IPS DF 6.9 (cell line): ENCODE measurements at places on chromosomes 5 and 9.

DNA sequence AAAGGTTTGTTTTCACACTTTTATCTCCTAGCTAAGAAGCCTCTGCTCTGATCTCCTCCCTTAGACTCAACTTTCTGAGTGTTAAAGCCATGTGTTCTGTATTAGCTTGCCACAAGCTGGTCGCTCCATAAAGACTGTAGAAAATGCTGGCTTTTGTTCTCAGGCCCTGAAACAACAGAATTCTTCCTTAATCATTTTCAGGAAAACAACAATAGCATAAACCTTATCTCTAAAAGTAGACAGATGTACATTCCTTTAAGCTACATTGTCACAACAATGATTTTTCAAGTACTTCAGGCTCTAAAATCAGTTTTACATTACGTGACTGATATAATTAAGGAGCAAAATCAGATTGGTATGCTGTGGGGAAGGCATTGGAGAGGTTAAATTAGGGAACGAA, 41.9 kb downstream of the VCAN start:
- no peak for DNase-seq

DNA sequence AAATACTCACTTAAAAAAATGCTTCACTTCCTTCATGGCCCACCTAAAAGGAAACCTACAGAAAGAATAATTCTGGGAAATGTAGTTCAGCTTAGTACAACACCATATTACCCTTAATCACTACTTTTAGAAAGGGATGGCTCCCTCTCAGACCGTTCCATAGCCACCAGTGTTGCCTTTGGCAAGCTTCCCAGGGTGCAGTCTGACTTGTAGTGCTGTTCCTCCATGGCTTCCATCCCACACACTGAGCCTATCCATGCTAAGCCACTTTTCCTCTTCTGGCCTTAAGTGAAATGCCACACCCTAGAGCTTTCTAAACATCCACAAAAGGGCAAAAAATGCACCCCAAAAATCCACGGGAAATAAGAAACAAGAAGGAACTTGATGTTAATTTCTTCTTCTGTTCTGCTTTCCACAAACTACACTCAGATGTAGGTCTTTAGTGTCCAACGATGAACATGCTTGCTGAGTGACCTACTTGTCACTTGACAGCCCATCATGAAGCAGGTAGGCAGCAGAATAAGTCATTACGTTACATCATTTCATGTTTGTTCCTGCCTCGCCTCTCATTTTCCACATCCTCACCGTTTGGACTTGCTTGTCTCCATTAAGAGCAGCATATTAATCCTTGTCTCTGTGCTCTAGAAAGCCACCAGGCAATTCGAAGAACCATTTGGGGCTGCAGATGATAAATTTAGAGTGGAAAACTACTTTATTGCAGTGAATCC, 391.1 kb upstream of the GRAMD2B start:
- no peak for DNase-seq

DNA sequence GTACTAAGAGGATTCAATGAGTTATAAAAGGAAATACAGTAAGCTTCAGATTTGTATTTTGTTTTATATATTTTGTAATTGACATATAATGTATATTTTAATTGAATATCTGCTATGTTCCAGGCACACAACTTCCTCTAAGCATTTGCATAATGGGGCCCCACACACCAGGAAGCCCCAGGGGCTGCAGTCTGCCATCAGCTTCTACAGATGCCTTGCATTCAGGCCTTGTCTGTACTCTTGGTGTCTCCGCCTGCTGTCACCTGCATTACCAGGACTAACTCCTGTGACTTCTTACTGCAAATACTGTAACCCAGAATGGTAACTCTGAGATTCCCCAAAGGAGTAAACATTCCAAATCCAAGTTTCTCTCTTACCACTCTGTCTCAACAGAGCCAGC, 20.6 kb downstream of the ARL15 start:
- no peak for DNase-seq

- DNase-seq: no peak
Measured at GRCh38 chr5:141155540-141156374, 5.9 kb downstream of the PCDHB6 start.

DNA sequence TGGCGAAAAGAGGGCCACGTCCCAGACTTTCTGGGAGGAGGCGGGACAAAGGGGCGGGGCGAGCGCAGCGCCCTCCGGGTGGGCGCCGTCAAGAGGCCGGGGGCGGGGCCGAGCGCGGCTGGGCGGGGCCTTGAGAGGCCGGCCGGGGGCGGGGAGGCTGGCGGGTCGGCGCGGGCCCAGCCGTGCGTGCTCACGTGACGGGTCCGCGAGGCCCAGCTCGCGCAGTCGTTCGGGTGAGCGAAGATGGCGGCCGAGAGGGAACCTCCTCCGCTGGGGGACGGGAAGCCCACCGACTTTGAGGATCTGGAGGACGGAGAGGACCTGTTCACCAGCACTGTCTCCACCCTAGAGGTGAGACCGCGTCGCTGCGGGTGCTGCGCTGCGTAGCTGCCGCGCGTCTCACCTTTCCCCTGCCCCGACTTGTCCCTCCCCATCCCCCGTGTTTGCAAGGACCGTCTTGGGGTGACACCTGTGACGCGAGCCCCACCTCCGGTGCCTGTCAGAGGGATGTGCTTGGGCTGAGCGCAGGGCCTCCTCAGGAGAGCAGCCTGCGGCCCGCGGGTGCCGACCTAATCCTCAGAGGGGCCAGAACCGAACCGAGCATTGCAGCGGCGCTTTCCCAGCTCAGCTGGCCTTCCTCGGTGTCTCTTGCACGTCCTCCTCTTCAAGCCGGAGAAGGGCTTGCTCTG, at the start of gene SNX2:
Gene SNX2, plus strand, starts transcription at position 220 of the 689 bp plus-strand sequence. Its CDS starts 24 bp downstream, at position 244.
- peak; percentile 43 for DNase-seq

- no peak for DNase-seq
Measured at GRCh38 chr9:137703842-137704508, 85.2 kb downstream of the EHMT1 start.

- DNase-seq: no peak
Measured at GRCh38 chr9:120922404-120923195, 4.0 kb downstream of the TRAF1 start.

DNA sequence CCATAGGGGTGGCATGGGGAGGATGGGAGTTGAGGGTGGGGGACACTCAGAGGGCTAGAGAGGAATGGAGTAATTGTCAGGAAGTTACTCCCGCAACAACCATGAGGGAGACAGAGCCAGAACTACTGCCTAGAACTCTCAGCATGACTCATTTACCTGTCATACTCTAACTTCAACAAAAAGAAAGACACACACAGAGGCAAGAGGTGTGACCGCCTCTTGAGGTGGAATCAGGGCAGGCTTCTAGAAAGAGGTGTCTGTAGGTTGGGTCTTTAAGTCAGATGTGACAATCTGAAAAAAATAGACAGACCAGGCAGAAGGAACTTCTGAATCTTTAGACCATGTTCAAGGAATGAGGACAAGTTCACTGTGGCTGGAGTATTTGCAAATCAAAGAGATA, 73.4 kb downstream of the GABBR2 start:
- no peak for DNase-seq

DNA sequence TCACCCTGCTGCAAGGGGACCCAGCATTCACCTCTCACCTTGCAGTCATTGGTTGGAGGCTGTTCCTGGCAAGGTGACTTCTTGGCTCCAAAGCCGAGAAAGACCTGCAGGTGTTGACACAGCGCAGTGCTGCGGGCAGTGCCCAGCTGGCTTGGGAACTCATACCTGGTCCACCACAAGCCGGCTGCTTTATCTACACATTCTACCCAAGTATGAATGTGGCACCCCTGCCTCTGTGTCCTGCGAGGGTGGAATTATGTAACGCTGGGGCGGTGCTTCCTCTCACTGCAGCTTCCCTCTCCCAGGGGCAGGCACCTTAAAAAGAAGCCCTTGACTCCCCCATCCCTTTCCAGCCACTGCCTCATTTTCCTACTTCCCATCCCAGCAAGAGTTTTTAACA, 2.5 kb upstream of the ZMYND19 start:
- DNase-seq: no peak
